ENCODE measurements at places on chromosomes 7 and 10.
A peak's percentile ranks its signal among the peaks of the same experiment; 100 is the strongest.

DNA sequence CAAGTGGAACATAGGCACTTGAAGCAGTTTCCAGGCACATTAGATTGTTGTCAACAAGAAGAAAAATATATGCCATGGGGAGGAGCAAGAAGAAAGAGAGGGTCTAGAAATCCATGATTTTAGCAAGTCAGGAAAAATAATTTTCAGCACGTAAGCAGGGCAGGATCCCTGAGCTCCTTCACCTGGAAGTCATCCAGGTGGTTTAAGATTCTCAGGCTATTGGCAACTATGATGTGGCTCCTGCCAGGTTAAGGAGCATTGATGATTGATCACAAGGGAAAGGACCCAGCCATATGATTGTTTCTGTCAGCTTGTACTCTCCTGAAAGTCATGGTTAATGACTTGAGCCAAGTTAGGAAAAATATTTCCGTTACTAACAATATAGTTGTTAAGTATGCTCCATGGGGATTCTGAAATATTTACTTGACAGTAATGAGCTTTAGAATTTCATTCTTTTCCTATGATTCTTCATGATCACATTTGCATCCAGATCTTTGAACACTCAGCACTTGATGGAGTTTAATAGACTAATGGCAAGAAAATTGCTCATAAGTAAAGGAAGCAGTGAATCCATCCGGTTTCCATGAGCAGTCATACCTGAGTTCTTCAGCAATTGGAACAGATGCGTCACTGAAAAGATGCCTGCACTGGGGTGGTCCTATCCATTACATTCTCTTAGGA is 209.1 kb downstream of the BICC1 start:
- DNase-seq: no peak

- no peak for DNase-seq
These were observed 150.0 kb upstream of the FZD1 start for GRCh38 chr7:91114232-91114631.

- no peak for DNase-seq
These were observed 125.8 kb upstream of the PDSS1 start for GRCh38 chr10:26571655-26572054.

DNA sequence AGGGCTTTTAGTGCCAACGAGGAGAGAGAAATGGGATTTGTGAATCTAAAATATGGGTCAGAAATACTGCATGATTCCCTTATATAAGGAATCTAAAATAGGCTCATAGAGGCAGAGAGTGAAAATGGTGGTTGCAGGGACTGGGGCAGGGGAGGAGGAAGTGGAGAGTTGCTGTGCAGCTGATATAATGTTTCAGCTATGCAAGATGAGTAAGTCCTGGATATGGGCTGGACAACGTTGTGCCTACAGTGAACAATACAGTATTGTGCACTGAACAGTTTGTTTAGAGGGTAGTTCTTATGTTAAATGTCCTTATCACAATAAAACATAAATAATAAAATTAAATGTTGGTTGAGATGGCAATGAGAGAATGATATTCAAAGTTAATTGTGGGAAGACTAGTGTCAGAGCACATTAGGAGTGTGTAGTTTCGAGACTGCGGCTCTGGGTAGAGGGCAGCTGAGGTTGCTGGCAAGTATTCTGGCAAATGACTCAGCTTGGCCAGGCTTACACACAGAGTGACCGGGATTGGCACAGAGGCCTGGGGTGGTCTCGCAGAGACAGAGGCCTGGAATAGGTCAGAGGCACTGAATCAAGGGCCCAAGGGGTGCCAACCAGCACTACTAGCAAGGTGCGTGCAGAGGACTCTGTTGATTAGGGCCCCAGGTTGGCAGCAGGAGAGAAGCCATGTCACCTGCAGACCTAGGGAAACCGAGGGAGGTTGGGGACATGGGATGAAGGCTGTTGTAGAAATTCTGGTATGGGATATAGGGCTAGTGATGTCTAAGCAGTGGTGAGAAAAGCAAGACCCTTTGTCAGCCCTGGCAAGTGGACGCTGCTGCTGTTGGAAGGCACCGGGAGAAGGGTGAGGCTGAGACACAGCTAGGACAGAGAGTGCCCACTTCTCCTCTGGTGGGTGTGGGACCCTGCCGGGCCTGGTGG is 2.8 kb upstream of the DEPP1 start:
- no peak for DNase-seq

DNA sequence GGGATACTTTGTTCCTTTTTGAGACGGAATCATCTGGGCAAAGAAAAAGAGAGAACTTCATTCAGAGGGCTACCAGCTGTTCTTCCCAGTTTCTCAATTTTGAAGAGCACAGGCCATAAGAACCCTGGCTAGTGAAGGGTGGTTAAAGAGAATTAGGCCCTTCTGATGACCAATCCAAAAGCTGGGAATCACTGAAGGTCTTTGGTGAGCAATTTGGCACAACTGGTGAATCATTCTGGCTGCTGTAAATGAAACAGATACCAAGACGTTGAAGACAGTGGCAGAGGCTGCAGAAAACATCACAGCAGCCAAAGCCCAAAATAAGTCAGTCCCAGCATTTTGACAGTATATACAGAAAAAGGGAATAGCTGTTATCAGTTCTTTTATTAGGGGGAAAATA is 5.1 kb downstream of the RAPGEF5 start:
- DNase-seq: no peak

- peak; percentile 5 for DNase-seq
These were observed 736.4 kb upstream of the PHF14 start for GRCh38 chr7:10237306-10237705.

DNA sequence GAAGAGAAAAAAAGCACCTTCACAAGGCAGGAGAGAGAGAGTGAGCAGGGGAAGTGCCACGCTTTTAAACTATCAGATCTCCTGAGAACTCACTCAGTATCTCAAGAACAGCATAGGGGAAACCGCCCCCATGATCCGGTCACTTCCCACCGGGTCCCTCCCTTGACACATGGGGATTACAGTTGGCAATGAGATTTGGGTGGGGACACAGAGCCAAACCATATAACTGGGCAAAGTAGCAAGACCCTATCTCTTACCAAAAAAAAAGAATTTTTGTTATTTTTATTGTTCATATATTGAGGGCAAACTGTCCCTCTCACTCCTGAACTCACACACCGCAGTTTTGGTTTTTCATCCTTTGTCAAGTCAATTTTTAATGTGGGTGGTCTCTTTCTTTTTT is 18.2 kb upstream of the ZRANB1 start:
- DNase-seq: no peak

- no peak for DNase-seq
These were observed 472.8 kb upstream of the FZD8 start for GRCh38 chr10:36114913-36115312.

GRCh38 chr7:155288055-155288454 is 9.6 kb upstream of the INSIG1 start:
- no peak for DNase-seq

DNA sequence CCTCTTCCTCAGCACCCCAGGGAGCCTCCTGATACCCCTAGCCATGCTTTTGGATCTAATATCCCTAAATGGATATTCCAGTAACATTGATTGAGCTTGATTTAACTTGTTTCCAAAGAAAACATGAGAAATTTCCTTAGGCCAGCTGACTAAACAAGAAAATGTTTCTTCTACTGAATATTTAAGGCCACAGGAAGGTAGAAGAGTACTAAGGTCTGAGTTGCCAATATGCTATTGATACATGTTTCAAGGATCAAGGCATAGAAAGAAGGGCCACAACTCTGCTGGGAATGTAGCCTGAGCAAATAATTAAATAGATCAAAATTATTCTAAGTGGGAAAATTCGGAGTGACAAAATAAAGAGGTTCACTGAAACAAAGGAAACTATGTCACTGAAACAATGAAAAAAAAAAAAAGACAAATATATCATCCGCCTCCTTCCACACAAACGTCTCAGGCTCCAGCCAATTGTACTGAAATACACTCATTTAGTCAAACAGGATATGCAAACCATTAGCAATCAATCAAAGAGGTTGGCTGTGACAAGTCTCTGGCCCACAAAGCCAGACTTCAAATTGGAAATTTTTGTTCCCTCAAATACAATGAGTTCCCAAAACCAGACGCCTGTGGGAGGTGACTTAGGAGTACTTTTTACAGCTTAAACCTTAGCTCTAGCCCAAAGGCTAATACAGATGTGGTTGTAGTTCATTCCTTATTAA is 396.2 kb downstream of the HTR7 start:
- no peak for DNase-seq

- DNase-seq: no peak
These were observed 11.4 kb downstream of the C10orf53 start for GRCh38 chr10:49690698-49691356.

DNA sequence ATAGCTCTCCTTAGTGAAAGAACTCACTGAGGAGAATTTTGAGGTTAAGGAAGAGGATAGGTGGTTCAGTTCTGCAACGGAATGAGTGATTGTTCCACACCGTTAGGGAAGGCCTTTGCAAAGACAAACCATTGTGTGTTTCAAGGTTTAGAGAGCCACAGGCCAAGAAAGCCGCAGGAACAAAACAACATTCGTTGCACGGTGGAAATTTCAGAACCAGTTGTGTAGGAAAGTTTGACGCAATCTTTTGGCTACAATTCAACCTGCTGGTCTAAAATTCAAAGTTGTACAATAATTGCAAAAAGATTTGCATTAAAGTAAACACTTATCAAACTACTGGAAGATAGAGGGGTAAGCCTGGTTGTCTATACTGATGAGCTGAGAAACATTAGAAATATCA is 91.4 kb downstream of the FAM107B start:
- no peak for DNase-seq

DNA sequence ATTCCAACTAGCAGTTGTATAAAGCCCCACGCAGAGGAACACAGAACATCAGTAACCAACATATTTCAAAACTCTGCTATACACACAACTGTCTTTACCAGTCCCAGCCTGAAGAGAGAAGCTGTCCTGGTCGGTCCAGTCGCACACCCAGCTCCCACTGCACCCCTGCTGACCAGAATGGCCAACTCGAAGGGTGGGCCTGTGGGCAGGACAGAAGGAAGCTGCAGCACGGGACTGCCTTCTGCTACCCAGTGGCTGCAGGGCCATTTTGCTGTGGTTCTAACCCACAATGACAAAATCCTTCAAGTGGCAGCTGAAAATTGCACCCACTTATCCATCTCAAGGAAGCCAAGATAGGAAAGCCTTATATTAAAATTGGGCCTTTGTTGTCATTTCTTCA is 48.2 kb downstream of the GSDME start:
- DNase-seq: no peak

GRCh38 chr7:137881607-137882260 is 35.0 kb upstream of the DGKI start:
- DNase-seq: no peak

GRCh38 chr10:102287538-102287937 is 42.2 kb downstream of the GBF1 start:
- no peak for DNase-seq

DNA sequence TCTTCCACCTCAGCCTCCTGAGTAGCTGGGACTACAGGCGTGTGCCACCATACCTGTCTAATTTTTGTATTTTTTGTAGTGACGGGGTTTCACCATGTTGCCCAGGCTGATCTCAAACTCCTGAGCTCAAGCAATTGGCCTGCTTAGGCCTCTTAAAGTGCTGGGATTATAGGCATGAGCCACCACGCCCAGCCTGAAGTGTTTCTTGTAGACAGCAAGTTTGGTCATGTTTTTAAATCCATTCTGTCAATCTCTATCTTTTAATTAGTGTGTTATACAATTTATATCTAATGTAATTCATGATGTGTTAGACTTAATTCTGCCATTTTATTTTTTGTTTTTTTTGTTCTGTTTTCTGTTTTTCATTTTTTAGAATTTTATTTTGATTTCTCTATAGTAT is 17.2 kb upstream of the MXI1 start:
- DNase-seq: no peak
